Activated CD4-positive, alpha-beta memory T cell treated with anti-CD3 and anti-CD28 coated beads for 36 hours (primary cell): ENCODE measurements at places on chromosomes 11 and 22. TPM values are rescaled to one million over a fixed set of nuclear protein-coding genes. Genes with fewer than 3 reads are reported as not detected.

DNA sequence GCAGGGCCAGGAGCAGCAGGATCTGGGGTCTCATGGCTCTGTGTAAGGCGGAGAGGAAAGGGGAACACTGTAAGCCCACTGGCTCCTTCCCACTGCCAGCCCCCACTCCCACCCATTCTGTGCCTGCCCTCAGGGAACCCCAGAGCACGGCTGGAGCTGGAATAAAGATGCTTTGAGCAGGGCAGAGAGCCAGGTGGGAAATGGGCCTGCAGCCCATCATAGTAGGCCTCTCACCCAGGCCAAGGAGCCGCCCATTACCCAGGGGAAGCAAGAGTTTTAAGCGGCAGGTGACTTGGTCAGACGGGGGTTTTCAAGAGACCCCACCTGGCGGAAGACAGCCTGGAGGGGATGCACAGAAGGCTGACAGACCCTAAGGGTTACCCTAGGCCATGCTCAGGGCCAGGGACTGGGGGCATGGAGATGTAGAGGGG is 4.6 kb downstream of the LRRC32 start:
- no peak overlapping the region for H3K4me3 ChIP-seq
- DNase-seq = no peak
- peaks cover 1% of the 10 kb centered on the region for H3K36me3 ChIP-seq
- H3K27ac ChIP-seq = no peak overlapping the region

DNA sequence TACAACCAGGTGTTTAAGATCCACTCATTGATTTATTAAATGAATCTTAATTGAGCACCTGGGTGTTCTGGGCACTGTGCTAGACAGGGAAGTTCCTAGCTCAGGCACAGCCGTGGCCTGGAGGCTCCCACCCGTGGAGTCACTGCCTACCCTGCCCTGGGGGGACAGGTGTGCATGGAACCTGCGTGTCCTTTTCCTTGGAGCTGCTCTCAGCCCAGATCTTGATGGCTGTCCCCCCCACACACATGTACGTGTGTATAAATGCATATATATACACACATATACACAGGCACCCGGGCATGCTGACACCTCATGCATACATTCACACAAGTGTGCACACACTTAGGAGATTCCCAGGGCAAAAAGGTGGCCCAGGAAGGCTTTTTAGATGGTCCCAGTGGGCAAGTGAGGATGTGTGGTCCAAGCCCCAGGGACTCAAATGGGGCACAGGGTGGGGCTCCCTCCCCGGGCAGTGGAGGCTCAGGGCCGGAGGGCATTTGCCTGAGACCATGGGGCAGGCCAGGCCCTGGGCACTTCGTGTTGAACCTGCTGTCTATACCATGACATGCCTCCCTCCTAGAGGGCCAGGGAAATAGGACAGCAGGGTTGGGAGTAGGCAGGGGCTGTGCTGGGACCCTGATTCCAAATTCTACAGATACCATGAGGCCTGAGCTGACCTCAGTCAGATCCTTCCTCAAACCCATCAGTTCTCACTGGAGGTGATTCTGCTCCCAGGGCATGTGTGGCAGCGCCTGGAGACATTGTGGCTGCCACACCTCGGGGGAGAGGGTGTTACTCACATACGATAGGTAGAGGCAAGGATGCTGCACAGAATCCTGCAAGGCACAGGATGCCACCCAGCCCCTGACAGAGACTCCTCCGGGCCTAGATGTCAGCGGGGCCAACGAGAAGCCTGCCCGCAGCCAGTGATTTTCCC is 77.8 kb downstream of the BCR start:
- no peaks in the 10 kb centered on the region for H3K27me3 ChIP-seq
- DNase-seq = no peak
- H3K4me1 ChIP-seq = peaks cover 10% of the 10 kb centered on the region
- H3K4me3 ChIP-seq = no peak overlapping the region

- H3K27me3 ChIP-seq = no peaks in the 10 kb centered on the region
- H3K36me3 ChIP-seq = peaks cover 2% of the 10 kb centered on the region
- no peak overlapping the region for H3K27ac ChIP-seq
- no peak overlapping the region for H3K4me3 ChIP-seq
- peaks cover 42% of the 10 kb centered on the region for H3K4me1 ChIP-seq
Observed at GRCh38 chr11:75263944-75264349, 23.4 kb downstream of the TPBGL start.

The CCDC188 gene
- total RNA-seq = 0.52 TPM

The SRRD gene
- total RNA-seq = 20.6 TPM

The FTH1 gene
- total RNA-seq = 922 TPM

DNA sequence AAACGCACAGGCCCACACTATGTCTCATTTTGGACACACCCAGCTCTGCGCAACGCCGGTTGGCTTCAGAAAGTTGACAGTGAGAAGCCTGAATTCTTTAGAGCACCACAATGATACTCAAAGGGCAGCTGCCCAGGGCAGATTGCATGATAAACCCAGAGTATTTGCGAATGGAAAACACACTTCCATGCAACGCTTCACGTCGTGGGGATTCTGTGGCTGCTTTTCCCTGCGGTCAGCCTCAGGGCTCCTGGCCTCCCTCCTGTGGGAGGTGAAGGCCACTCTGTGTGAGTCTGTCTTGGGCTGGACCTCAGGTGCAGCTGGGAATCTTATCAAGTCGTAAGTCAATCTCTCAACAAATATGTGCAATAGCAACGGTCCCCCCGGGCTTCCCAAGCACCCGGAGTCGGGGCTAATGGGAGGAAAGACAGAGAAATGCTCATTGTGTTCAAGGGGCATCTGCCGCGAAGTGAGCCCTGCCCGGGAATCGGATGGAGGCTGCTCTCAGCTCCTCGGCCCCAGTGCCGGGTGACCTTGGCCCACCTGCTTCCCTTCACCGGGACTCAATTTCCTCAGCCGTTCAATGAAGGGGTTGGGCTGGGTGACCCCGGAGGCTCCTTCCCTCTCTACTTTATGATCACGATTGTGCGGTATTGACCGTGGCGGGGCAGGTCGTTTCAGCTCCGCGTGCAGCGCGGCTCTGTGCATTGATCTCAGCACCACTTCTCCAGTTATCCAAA is 623.6 kb downstream of the BRD1 start:
- peaks cover 14% of the 10 kb centered on the region for H3K27me3 ChIP-seq
- no peak for DNase-seq
- no peaks in the 10 kb centered on the region for H3K4me1 ChIP-seq
- H3K4me3 ChIP-seq = no peak overlapping the region
- H3K36me3 ChIP-seq = no peaks in the 10 kb centered on the region

The DRD4 gene
- 0.21 TPM for total RNA-seq
